Pulmonary artery endothelial cell (primary cell): ENCODE measurements at places on chromosomes 11 and 22. TPM values are rescaled to one million over a fixed set of nuclear protein-coding genes. Genes with fewer than 3 reads are reported as not detected.

FOLR3 gene
- not detected in 2 replicates for total RNA-seq

MRGPRX4 gene
- not detected in 2 replicates for total RNA-seq

ZC3H12C gene
- 13.3 and 26.4 TPM in 2 replicates for total RNA-seq

PARVA gene
- total RNA-seq: 23.5 and 31.8 TPM in 2 replicates

PNPLA5 gene
- not detected in 2 replicates for total RNA-seq

MPPED2 gene
- not detected in 2 replicates for total RNA-seq

CCDC73 gene
- not detected in 2 replicates for total RNA-seq

OTOG gene
- not detected in 2 replicates for total RNA-seq

IFITM2 gene
- 32.9 and 46.6 TPM in 2 replicates for total RNA-seq

PATE2 gene
- total RNA-seq: 0.07 and 0.28 TPM in 2 replicates

TYR gene
- not detected in 2 replicates for total RNA-seq

MUC5B gene
- not detected in 2 replicates for total RNA-seq

LRRC74B gene
- total RNA-seq: not detected in 2 replicates

CKAP5 gene
- 78.5 and 114 TPM in 2 replicates for total RNA-seq
